ENCODE measurements at places on chromosomes 1 and 21.

- DNase-seq: no peak
Observed at GRCh38 chr1:187460093-187460492, 631.3 kb downstream of the PLA2G4A start.

- peak; percentile 56 for DNase-seq
Observed at GRCh38 chr1:210239349-210240111, 6.9 kb downstream of the SERTAD4 start.

GRCh38 chr1:209937996-209938959, at the start of gene SYT14:
Gene SYT14 (plus strand): TSS chr1:209938217. CDS start chr1:209938265, 48 bp downstream.
- DNase-seq: peak; percentile 85

DNA sequence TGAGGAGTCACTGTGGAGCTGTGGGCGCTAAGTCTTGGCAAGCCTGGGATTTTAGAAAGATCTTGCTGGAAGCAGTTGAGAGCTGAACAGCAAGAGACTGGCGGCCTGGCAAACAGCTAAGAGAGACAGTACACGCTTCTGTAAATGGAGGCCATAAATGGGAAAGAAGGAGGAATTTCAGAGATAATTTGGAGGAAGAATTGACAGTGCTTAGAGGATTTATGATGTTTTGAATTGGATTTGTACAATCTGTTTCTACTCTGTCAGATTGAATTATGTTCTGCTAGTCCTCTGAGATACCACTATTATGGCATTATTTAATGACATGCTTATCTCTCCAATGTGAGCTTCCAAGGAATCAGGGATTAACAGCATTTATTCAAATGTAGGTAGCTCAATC, 50.1 kb downstream of the ABCA4 start:
- no peak for DNase-seq

GRCh38 chr1:31264790-31265386, 25.2 kb upstream of the NKAIN1 start:
- DNase-seq: no peak

DNA sequence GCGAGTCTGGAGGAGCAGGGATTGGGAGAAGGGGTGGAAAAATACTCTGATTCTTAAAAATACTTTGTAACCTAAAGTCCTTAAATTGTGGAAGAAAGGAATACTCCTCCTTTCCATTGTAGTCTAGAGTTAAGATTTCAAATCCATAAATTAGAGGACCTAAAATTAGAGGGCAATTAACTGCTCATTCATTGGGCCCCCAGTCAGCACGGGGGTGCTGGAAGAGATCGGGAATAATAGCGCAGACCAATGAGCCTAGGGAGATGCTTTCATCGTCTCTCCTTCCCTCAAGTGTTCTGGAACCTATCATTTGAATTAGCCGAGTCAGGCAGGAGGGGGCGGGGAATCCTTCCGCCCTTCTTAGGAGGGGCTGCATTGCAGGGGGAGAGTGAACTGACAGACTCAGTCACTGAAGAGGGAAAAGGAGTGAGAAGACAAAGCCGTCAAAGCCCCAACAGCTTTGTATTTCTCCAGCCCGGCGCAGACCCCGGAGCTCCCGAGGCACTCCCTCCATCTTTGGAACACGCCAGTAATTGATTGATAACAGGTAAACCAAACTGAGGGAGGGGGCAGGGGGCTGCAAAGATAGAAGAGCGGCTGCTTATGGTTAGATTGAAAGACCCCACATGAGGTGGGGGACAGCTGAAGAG, at the start of gene MLLT11:
Gene MLLT11 (plus strand): TSS at position 391 of the 650 bp plus-strand sequence. CDS start 6,828 bp downstream, outside the sequence.
- DNase-seq: peak; percentile 97

DNA sequence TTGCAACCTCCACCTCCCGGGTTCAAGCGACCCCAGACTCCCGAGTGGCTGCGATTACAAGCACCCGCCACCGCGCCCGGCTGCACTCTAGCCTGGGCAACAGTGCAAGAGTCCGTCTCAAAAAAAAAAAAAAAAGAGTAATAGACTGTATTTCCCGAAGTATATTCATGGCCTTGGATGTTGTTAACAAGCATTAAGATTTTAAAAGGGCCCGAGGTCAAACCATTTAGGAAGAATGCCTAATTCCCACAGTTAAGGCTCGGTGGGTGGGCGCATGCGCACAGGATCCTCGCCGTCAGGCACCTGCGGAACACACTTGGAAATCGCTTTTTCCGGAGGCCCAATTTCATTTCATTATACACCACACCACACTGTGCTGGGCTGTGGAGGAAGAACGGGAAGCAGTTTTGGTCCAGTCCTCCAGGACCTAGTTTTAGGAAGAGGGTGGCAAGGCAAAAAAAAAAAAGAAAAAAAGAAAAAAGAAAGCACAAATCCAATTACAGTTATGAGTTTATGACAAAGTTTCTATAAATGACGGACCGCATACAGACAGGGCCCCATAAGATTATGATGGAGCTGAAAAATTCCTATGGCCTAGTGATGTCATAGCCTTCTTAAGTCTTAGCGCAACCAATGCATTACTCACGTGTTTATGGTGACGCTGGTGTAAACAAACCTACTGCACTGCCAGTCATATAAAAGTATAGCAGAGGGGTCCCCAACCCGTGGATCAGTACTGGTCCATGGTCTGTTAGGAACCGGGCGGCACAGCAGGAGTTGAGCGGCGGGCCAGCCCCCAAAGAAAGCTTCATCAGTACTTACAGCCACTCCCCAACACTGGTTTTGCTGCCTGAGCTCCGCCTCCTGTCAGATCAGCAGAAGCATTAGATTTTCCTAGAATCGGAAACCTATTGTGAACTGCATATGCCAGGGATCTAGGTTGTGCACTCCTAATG, 38.2 kb downstream of the H3-3A start:
- no peak for DNase-seq

DNA sequence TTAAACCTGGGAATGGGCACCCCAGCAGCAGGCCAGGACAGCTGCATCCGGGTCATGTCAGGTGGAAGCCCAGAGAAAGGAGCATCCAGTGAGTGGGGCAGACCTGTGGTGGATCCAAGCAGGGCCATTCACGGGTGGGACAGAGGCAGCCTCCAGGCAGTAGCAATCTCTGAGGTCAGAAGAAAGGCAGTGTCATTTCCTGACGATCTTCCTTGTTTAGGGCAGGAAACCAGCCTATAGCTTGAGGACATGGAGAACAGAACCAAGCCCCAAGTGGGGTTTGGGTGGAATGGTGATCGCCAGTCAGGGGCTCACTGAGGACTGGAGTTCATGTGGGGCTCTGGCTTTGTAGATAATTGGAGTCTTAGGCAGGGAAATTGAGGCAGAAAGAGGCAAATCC, 209.4 kb downstream of the HIVEP3 start:
- no peak for DNase-seq

DNA sequence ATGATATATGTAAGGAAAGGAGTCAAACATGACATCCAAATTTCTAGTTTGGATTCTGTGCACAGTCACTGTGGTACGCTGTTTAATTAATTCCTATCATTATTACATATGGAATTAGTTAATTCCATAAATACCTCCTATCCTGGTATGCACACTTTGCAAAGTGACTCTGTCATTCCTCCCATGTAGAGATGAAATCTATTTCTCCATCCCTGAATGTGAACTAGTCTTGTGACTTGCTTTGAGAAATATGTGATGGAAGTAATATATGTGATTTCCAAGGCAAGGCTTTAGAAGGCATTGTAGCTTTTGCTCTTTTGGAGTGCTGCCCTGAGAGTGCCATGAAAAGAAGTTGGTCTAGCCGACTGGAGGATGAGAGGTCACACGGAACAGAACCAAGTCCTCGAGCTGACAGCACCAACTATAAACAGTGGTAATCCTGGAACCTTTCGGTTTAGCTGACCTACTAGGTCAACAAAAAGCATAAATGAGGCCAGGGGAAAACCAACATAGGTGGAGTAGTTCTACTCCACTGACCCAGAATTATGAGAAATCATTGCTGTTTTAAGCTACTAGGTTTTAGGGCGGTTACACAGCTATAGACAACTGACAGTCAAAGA, 1.5 kb downstream of the SELENOF start:
- no peak for DNase-seq

Measured in WERI-Rb-1 (cell line).